ENCODE measurements at places on chromosomes 16 and 17.

DNA sequence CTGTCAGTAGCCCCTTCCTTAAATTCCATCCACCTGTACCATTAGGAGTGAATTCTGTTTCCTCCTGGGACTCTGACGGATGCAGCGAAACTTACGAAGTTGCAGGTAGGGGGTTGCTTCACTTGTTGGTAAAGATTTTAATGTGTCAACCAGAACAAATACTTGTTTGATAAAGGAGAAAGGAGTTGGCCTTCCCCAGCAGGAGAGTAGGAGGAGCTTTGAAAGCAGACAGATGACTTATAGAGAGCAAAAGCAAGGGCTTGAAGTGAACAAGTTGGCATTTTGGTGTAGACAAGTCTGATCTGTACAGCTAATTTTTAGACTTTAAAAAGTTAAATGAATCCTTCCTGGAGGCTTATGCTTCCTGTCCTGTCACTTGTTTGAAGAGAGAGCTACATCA, 38.1 kb upstream of the PMFBP1 start:
- no peak for DNase-seq

DNA sequence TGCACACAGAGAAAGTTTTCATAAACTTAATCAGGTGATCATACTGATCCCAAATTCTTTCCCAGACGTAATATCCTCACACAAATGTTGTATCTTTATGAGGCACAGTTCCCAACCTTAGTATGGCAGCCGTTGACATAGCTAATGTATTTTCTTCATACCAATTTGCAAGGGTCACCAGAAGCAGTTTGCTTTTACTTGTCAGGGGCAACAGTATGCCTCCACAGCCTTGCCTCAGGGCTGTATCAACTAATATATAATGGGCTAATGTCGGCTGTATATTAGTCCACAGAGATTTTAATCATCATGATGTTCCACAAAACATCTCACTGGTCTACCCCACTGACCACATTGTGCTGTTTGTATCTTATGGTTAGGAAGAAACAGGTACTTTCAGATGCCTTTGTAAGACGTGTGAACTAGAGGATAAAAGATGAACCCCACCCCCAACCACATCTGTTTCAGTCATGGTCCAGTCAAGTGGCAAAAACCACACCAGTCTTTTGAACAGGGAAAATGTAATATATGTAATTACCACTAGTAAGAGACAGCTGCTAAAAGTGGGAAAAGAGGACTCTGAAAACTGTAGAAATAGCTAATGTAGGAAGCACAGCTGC, 55.2 kb downstream of the GAN start:
- DNase-seq: no peak

GRCh38 chr16:75702242-75702641, 981 bp upstream of the DUXB start:
- no peak for DNase-seq

- peak; percentile 26 for DNase-seq
Observed at GRCh38 chr17:18960803-18961511, 9.0 kb downstream of the SLC5A10 start.

DNA sequence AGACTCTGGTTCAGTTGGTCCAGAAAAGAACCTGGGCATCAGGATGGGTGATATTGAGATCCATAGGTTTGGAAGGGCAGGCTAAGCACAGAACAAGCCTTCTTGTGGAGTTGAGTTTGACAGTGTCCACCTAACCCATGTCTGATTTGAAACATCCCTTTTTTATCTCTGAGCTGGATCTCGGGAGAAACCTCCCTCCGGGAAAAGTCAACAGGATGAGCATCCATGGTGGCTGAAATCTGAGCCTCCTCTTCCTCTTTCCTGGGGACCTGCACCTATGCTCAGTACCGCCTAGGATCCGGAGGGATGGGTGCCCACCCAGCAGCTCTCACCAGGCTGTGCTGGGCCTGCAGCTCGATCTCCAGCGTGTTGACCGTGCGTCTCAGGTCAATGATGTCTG, 3.4 kb downstream of the KRT32 start:
- DNase-seq: no peak

- no peak for DNase-seq
Observed at GRCh38 chr16:87679593-87680271, 77.4 kb downstream of the JPH3 start.

Data from pons (tissue), 1 donor.